ENCODE measurements at places on chromosomes 16 and 17.
A peak's percentile ranks its signal among the peaks of the same experiment; 100 is the strongest.

GRCh38 chr16:17365591-17366298 lies 105.0 kb downstream of the XYLT1 start:
- no peak for DNase-seq

DNA sequence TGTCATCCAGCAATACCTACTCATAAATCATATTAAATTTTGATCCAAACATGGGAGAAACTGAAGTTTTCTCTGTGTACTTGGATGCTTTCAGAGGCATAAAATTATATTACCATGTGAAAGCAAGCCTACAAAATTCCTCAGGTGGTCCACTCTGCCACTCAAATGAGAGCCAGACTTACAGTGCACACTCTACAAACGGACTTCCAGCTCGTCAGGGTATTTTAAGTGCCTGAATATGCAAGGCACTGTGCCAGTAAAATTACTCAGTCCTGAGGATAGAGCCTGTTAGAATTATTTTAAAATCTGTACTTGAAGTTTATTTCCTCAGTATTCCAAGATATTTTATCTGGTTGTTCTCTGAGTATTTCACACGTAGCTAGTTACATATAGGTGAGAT lies 54.5 kb downstream of the TENT4B start:
- no peak for DNase-seq

DNA sequence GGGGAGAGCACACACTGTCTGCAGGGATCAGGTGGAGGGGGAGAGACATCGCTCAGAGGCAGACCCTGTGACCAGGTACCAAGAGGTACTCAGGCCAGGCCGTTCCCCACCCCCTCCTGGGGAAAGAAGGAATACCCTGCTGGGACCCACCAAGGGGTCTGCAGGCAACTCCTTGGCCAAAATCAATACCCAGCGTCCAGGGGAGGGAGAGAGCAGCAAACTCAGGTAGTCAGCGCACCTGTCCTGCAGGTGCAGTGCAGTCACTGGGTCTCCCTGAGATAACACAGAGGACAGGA lies 57.5 kb upstream of the DOC2B start:
- no peak for DNase-seq

- DNase-seq = peak; percentile 35
Observed at GRCh38 chr17:67993998-67994361, 2.3 kb downstream of the C17orf58 start.
